Stimulated activated CD4-positive, alpha-beta T cell treated with anti-CD3 and anti-CD28 coated beads, Interleukin-15, amount 100 ng/mL, for 1 hour (primary cell): ENCODE measurements at places on chromosomes 1 and 21.

DNA sequence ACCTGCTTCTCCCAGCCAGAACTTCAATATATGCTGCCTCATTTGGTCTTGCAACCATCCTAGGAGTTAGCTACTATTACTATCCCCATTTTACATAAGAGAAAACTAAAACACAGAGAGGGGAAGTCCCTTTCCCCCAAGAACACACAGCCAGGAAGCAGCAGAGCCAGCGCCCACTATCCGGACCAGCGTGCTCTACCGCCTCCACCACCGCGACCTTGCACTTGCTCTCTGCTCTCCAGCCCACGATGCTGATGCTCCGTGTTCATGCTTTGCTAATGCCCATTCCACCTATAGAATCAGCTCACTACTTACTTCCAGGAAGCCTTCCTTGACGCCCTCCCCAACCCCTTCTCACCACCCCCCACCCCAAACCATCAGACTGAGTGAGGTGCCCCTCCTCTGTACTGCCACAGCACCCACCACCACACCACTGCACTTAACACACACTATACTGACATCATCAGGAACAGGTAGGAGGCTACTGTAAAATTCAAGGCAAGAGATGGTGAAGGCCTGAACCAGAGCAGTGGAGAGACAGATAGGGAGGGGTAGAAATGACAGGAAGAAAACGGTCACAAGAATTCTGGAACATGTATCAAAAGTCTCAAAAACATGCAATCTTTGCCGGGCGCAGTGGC, 9.4 kb downstream of the TMEM53 start:
- no peak for DNase-seq

GRCh38 chr1:206778031-206778430, 5.7 kb upstream of the IL10 start:
- DNase-seq: no peak

GRCh38 chr1:153926405-153926804, 3.6 kb upstream of the GATAD2B start:
- DNase-seq: no peak

DNA sequence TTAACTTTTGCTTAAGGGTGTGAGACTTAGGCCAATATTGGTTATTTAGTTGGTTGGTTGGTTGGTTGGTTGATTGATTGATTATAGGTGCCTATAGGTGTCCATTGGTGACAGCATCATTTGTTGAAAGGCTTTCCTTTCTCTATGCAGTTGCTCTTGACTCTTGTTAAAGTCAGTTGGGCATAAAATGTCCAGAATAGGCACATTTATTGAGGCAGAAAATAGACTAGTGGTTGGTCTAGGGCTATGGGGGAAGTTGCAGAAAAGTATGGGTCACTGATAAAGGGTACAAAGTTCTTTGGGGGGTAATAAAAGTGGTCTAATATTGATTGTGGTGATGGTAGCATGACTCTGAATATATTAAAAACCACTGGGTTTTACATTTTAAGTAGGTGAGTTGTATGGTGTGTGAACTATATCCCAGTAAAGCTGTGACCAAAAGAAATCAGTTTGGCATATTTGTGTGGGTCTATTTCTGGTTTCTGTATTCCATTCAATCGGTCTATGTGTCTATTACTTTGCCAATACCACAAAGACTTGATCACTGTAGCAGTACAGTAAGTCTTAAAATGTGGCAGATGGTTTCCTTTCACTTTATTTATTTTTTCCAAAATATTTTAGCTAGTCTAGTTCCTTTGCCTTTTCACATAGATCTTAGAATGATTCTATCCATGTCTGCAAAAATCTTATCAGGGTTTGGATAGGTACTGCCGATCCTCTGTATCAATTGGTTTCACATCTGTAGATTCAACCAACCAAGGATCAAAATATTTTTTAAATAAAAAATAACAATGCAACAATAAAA, 63.0 kb downstream of the ATP1A1 start:
- DNase-seq: no peak

DNA sequence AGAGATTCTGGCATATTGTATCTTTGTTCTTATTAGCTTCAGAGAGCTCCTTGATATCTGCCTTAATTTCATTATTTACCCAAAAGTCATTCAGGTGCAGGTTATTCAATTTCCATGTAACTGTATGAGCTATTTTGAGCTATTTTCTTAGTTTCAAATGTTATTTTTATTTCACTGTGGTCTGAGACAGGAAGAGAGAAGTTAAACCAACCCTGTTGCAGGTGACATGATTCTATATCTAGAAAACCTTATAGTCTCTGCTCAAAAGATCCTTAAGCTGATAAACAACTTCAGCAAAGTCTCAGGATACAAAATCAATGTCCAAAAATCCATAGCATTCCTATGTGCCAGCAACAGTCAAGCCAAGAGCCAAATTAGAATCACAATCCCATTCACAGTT, 1644.0 kb upstream of the B3GALT2 start:
- no peak for DNase-seq

GRCh38 chr21:46556802-46557201, 48.1 kb downstream of the S100B start:
- DNase-seq: no peak

- DNase-seq: no peak
These were observed 59.7 kb downstream of the DESI2 start for GRCh38 chr1:244712669-244713068.
